NCI-H2081 (cell line): ENCODE measurements at places on chromosomes 7 and 10.
A peak's percentile ranks its signal among the peaks of the same experiment; 100 is the strongest.

DNA sequence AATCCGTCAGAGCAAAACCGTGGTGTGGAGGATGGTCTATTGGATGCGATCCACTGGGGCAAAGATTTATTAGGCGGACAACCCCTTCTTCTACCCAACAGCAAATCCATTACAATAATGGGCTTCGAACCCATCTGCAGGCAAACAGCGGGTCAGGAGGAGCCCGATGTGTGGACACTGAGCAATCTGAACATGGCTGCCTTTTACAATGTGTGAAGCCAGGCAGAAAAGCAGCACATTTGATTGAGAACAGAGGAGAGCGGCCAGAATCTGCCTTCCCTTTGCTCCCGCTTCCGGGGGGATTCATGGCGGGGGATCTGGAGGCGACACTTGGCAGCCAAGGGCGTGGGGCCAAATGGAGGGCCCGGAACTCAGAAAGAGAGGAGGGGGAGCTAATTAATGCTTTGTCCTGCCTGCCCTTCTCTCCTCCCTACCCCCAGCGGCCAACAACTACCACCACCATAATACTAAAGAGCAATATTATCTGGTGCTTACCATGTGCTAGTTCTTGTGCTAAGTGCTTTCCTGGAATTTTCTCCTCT is 133.0 kb downstream of the EMX2 start:
- no peak for DNase-seq

DNA sequence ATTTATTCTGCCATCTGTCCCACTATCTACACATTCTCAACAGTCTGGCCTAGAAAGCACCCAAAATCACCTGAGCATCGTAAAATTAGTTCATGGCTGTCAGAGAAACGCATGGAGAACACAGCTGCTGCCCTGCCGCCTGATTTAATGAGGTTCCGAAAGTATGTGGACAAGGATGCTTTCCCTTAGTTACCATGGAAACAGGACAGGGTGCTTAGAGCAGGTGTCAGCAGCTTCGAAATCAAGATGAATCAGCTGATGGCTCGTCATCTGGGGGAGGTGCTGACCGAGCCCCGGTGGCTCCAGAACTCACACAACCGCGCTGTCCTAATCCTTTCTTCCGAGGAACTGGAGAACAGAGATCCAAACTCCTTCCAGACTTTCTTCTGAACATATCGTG is 151.5 kb downstream of the TEX36 start:
- DNase-seq = peak; percentile 54

- no peak for DNase-seq
Measured at GRCh38 chr7:4725014-4725849, 43.1 kb downstream of the FOXK1 start.

DNA sequence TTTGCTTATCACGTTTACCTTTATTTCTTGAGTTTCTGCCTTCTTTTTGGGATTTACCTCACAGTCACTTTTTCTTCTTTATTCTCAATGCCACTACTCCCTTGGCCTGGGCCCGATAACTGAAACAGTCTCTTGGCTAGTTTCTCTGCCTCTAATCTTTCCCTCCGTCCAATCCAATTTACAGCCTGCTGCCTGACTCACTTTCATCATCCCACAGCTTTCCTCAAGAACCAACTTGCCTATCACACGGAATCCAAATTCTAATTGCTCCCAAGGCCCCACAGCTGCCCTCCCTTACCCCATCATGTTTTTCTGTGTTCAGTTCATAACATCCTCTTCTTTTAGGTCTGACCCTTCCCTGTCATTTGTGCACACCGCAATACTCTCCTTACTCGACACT is 121.4 kb downstream of the HIPK2 start:
- no peak for DNase-seq

DNA sequence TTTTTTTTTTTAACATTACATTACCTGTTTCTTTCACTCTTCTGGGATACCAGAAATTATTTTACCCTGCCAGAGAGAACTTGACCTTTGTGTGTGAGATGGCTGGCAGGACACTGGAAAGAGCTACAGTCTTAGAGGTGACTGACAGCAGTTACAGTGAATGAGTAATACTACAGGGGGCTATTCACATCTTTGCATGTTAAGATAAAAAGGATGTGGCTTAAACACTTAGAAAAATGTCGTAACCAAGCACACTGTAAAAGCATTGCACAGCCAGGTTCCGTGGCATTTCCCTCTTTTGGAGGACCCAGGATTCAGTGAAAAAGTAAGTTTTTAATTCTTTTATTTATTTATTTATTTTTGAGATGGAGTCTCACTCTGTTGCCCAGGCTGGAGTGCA is 18.8 kb upstream of the TBC1D12 start:
- no peak for DNase-seq

- DNase-seq = no peak
Measured at GRCh38 chr7:99340659-99341058, 15.0 kb downstream of the ARPC1A start.

DNA sequence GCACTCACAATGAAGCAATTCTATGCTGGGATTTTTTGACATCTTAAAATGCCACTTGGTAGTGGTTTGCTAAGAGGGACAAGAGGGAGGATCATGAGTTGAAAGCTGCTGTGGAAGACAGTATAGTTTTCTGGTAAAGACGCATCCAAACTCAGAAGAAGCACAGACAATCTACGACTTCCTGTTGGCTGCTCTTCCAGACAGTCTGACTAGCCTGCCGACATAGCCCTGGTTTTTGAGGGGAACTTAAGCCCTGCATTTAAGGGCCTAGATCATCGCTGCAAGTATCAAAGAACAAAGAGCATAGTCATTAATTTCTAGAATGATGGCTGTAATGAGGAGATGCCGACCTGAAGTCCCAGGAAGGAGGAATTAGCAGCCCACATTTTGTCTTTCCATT is 99.9 kb upstream of the IKZF1 start:
- no peak for DNase-seq
